Thoracic aorta (tissue), 2 donors: ENCODE measurements at places on chromosomes 12 and 14.

GRCh38 chr14:104521816-104522745 lies 57.5 kb upstream of the C14orf180 start:
- H3K36me3 ChIP-seq: no peaks in the 10 kb centered on the region
- H3K4me3 ChIP-seq: no peak overlapping the region
- no peak overlapping the region for H3K27ac ChIP-seq
- DNase-seq: no peak
- no peaks in the 10 kb centered on the region for H3K27me3 ChIP-seq
- no peaks in the 10 kb centered on the region for H3K4me1 ChIP-seq

- H3K4me3 ChIP-seq: no peak overlapping the region
- DNase-seq: no peak
- H3K4me1 ChIP-seq: no peaks in the 10 kb centered on the region
- H3K27ac ChIP-seq: no peak overlapping the region
These were observed 4.1 kb downstream of the PLXNC1 start for GRCh38 chr12:94152292-94153078.

GRCh38 chr12:113880326-113880725 lies 85.8 kb downstream of the RBM19 start:
- H3K4me3 ChIP-seq: no peak overlapping the region
- no peaks in the 10 kb centered on the region for H3K27me3 ChIP-seq
- H3K4me1 ChIP-seq: no peaks in the 10 kb centered on the region
- no peak overlapping the region for H3K27ac ChIP-seq

DNA sequence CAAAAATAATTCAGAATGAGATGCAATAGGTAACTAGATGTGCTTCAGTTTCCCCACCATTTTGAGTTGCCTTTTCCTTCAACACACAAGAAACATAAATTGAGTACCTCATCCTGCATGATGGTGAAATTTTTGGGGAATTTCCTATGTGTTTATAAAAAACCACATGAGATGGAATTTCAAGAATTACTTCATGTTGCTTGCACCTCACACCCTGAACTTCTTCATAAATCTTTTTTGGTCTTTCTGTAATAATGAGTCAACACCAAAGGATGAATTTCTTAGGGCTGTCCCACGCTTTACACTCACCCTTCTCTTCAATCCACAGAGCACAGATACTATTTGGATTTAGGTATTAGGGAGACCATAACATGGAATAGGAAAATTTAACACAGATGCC lies 22.6 kb upstream of the LUM start:
- peaks cover 14% of the 10 kb centered on the region for H3K4me1 ChIP-seq
- H3K36me3 ChIP-seq: no peaks in the 10 kb centered on the region
- H3K4me3 ChIP-seq: no peak overlapping the region
- DNase-seq: no peak
- no peak overlapping the region for H3K27ac ChIP-seq

GRCh38 chr14:64459405-64460136 lies 5.7 kb upstream of the AKAP5 start:
- H3K4me1 ChIP-seq: peaks cover 3% of the 10 kb centered on the region
- DNase-seq: no peak
- H3K36me3 ChIP-seq: peaks cover 11% of the 10 kb centered on the region
- H3K4me3 ChIP-seq: no peak overlapping the region
- no peak overlapping the region for H3K27ac ChIP-seq

- no peak overlapping the region for H3K4me3 ChIP-seq
- no peaks in the 10 kb centered on the region for H3K4me1 ChIP-seq
- H3K27me3 ChIP-seq: no peaks in the 10 kb centered on the region
- no peaks in the 10 kb centered on the region for H3K36me3 ChIP-seq
- DNase-seq: no peak
These were observed 404.4 kb downstream of the TRHDE start for GRCh38 chr12:72676556-72676955.
